ENCODE measurements at places on chromosomes 4 and X.

DNA sequence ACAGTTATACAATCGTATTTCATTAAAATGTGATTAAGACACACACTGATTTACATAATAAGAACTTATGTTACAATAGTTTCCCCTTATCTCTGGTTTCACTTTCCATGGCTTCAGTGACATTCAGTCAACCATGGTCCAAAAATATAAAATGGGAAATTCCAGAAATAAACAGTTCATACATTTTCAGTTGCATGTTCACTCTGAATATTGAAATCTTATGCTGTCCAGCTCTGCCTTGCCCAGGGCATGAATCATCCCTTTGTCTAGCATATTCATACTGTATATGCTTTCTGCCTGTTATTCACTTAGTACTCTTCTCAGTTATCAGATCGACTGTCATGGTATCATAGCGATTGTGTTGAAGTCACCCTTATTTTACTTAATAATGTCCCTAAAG lies 173.8 kb upstream of the DCAF12L2 start:
- DNase-seq = peak; percentile 11

GRCh38 chr4:6085691-6086628 lies 67.7 kb upstream of the C4orf50 start:
- no peak for DNase-seq

- no peak for DNase-seq
Observed at GRCh38 chr4:113497154-113497884, 264.2 kb downstream of the CAMK2D start.

DNA sequence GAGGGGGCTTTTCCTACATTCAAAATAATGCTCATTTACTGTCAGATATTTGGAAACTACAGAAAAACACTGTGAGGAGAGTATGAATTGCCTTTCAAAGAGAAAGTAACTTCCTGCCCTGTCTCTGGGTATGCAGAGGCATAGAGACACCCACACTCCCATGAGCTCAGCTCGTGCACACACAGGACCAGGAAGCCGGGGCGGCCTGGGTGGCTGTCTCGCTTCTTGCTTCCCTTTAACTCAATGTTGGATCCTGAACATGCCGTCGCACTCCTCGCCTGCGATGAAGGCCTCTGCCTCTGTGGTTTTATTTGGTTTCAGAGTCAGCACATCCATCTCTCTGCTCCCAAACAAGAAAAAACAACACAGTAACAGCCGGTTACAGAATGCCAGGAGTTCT lies 40.1 kb upstream of the GPR78 start:
- DNase-seq = peak; percentile 11

DNA sequence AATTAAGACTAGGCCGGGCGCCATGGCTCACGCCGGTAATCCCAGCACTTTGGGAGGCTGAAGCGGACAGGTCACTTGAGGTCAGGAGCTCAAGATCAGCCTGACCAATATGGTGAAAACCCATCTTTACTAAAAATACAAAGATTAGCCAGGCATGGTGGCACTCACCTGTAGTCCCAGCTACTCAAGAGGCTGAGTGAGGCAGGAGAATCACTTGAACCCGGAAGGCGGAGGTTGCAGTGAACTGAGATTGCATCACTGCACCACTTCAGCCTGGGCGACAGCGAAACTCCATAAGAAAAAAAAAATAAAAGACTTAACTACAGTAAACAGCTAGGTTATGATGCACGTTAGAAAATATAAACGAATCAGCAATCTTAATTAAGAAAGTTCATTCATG lies 216.0 kb upstream of the TEX13C start:
- DNase-seq = no peak

GRCh38 chr4:80136270-80136669 lies 61.0 kb upstream of the PRDM8 start:
- no peak for DNase-seq

All from suppressor macrophage treated with lipopolysaccharide for 4 hours (primary cell).